Astrocyte of the spinal cord (primary cell): ENCODE measurements at places on chromosomes 13 and 19.

DNA sequence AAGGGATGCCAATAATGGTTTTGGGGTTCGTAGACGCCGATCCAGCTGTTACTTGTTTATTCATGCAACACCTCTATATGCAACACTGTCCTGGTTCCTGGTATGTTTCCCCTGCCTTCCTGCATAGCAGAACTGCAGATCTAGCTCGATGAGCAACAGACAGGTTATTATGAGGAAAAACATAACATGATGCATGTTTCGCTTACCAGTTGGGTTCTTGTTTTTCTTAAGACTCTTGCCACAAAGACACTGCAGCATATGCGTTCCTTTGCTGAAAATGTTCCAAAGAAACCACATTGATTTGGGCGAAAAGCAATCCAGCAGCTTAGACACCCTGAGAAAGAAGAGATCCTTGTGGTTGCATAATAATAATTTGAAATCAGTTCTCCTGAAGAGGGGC lies 583 bp downstream of the FGF14 start:
- peak; percentile 20 for DNase-seq

DNA sequence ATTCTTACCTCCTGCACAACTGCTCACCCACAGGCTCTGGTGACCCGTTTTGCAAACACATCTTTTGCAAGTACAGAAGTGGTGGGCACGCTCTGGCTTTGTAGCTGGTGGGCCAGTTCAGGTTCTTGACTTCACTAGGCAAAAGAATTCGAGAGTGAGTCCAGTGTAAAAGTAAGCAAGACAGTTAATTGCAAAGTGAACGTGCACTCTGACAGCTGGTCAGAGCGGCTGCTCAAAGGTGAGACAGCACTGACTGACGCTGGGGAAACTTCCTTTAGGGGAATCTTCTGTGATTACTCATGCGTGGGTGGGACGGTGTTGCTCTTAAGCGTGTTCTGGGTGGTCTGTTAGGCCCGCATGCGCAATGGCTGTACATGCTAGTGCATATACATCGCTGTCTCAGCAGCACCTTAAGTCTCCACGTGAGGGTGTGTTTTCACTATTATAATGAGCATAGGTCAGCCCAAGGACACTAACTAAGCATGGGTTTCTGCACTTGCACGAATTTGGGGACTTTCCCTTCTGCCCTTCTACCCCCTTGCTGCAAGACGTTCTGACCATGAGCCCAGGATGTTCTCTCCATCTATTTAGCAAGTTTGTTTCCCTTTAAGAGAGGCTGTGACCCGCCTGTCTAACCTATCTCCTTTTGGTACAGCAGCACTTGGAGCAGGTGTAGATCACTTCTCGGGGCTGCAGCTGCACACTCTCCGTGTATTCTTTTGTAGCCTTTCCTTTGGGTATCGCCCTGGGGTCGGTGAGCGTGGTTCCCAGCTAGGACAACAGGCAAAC lies 30.2 kb upstream of the CD33 start:
- DNase-seq, result no peak

GRCh38 chr19:48244281-48244680 lies 11.4 kb downstream of the CARD8 start:
- DNase-seq, result peak; percentile 4

GRCh38 chr13:48962281-48962680 lies 13.4 kb upstream of the FNDC3A start:
- DNase-seq, result no peak

- DNase-seq, result peak; percentile 33
Observed at GRCh38 chr13:80630685-80631121, 289.8 kb upstream of the SPRY2 start.

DNA sequence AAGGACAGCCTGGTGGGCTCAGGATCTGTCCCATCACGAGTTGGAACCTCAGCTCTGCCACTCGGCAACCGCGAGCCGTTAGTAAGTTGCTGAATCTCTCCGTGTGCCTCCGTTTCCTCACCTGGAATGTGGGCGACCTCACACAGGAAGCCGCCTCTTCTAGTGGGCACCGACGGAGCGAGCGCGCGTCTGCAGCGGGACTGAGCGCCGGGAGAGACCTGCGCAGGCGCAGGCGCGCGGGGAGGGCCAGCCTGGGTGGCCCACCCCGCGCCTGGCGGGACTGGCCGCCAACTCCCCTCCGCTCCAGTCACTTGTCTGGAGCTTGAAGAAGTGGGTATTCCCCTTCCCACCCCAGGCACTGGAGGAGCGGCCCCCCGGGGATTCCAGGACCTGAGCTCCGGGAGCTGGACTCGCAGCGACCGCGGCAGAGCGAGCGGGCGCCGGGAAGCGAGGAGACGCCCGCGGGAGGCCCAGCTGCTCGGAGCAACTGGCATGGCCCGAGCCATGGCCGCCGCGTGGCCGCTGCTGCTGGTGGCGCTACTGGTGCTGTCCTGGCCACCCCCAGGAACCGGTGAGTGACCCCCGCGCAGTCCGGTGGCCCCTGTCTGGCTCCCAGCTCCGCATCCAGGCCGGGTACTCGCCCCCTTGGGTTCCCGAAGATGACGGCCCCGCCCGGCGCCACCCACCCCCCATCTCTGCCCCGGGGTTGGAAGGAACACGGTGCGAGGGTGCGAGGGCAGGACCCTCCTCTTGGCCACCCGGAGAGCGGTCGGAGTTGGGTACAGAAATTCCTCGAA lies at the start of gene PVR:
TSS of gene PVR (plus strand) at position 306 of the 797 bp plus-strand sequence. CDS start at position 493, 187 bp downstream.
- peak; percentile 76 for DNase-seq
